Daoy (cell line): ENCODE measurements at places on chromosomes 5 and 9.

DNA sequence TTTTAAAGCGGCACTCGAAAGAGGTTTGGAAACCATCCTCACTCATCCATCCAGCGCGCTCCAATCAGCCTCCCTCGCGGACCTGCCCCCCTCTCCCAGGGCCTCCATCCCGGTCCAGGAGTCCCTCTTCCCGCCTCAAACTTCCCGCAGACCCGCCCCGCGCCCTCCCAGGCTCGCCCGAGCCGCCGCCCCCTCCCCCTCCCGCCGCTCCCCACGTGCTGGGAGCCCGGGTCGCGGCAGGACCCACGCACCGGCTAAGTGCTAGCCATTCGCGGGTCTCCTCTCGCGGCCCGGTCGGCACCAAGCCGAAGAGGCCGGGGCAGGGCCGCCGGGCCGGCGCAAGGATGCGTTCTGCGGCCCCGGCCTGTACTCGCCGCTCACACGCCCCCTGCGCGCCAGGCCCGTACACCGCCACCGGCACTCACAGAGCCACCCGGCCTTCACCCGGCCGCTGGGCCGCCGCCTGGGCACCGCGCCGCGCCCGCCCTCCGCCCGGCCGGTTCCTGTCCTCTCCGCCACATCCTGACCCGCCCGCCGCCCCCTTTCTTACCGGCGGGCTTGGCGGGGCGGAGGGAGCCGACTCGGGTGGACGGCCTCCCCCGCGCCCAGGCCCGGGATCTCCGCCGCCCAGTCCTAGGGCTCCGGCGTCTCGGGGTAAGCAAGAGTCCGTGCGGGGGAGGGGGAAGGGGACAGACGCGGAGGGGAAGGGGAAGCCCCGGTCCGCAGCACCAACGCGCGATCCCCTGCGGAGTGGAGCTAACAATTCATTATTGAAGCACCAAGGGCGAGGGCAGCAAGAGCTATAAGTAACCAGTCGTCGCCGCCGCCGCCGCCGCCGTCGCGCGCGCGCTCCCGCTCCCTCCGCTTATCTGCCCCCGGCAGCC lies 576 bp downstream of the CHD1 start:
- DNase-seq: peak; percentile 74

- DNase-seq: no peak
Observed at GRCh38 chr9:124552273-124552605, 45.0 kb upstream of the NR5A1 start.

GRCh38 chr9:86454701-86455615 lies 100.7 kb upstream of the TUT7 start:
- no peak for DNase-seq

GRCh38 chr5:175654339-175654738 lies 3.5 kb upstream of the HRH2 start:
- DNase-seq: no peak

DNA sequence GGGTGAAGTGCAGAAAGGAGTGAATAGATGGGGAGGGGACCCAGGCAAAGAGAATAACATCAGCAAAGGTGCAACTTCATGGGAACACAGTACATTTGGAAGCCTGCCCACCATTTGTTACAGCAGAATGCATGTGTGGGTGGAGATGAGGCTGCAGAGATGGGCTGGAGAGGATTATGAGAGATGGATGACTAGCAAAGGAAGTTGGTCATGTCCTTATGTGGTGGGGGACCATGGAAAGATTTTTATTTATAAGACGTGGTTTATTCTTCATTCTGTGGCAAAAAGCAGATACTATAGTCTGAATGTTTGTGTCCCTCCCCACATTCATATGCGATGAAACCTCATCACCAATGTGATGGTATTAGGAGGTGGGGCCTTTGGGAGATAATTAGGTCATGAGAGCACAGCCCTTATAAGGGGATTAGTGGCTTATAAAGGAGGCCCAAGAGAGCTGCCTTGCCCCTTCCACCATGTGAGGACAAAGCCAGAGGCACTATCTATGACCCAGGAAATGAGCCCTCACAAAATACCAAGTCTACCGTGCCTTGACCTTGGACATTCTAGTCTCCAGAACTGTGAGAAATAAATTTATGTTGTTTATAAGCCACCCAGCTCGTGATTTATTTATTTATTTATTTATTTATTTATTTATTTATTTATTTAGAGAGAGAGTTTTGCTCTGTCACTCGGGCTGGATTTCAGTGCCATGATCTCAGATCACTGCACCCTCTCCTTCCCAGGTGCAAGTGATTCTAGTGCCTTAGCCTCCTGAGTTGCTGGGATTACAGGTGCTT lies 483.7 kb downstream of the RAB3C start:
- peak; percentile 68 for DNase-seq

DNA sequence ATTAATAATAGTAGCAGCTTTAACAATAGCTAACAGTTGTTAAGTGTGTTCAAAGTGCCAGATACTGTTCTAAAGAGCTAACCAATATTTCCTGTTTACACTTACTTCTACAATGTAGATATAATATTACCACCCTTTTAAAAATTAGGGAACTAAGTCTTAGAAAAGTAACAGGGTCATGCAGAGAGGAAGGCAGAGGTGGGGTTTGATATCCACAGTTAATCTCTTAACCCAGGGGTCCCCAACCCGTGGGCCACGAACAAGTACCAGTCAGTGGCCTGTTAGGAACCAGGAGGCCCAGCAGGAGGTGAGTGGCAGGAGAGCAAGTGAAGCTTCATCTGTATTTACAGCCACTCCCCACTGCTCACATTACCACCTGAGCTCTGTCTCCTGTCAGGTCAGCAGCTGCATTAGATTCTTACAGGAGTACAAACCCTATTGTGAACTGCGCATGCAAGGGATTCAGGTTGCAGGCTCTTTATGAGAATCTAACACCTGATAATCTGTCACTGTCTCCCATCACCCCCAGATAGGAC lies 89.1 kb downstream of the ACTL7B start:
- no peak for DNase-seq

GRCh38 chr5:8520917-8521316 lies 652.0 kb downstream of the MTRR start:
- DNase-seq: no peak

DNA sequence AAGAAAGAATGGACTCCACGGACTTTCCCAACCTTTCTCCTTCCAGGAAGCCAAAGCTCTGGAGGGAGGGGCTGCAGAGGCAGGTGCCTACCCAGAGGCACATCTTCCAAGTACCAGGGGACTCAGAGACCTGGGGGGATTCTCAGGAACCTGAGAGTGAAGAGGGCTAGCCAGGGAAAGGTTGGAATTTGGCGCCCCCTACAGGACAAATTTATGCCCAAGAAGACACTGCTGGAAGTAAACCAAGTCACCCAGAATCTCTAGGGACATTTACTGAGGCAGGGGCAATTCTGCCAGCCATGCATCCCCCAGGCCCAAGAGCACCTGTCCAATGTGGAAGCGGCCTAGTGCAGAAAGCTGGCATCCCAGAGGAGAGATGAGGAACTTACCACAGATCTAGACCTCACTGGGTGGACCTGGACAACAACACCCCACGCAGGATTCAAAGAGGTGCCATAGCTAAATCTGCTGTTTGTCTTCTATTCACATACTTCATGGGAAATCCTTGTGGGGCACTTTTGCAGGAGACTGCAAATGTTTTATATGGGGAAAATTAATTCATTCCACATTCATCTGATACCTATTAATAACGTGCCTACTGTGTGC lies 25.9 kb upstream of the IDNK start:
- peak; percentile 29 for DNase-seq

DNA sequence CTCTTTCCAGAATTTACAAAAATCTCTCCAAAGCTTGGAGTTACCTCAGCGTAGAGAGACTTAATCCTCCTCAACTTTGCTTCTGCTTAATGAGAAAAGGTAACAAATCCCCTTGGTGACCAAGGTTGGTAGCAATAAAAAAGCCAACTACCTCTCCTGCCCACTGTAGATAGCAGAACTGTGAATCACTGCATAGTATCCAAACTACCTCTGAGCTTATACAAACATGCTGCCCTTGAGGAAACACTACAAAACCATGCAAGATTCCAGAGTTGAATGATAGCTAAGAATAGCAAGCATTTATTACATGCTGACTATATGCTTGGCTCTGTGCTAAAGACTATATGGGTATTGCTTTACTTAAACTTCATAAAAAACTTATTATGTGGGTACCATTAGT lies 2.8 kb upstream of the ADAMTS12 start:
- DNase-seq: peak; percentile 54

DNA sequence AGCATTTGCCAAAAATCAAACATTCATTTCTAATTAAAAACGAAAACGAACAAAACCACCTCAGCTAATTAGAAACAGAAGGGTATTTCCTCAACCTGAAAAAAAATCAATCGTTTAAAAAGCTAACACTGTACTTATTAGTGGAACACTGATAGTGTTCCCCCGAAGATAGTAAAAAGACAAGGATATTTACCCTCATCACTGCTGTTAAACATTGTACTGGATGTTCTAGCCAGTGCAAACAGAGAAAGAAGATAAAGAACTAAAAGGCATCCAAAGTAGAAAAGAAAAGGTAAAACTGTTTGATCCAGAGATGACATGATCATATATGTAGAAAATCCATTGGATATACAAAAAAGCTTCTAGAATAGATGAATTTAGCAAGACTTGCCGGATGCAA lies 508.3 kb downstream of the DMRTA1 start:
- no peak for DNase-seq

GRCh38 chr9:77876590-77876989 lies 155.0 kb downstream of the GNAQ start:
- DNase-seq: no peak

- DNase-seq: no peak
Observed at GRCh38 chr5:157372472-157372822, 87.6 kb upstream of the NIPAL4 start.

GRCh38 chr9:32533336-32533735 lies 7.3 kb upstream of the RIGI start:
- DNase-seq: no peak

GRCh38 chr5:112467485-112467884 lies 48.4 kb upstream of the EPB41L4A start:
- DNase-seq: no peak

GRCh38 chr5:130870691-130871090 lies 294.4 kb downstream of the HINT1 start:
- DNase-seq: no peak

DNA sequence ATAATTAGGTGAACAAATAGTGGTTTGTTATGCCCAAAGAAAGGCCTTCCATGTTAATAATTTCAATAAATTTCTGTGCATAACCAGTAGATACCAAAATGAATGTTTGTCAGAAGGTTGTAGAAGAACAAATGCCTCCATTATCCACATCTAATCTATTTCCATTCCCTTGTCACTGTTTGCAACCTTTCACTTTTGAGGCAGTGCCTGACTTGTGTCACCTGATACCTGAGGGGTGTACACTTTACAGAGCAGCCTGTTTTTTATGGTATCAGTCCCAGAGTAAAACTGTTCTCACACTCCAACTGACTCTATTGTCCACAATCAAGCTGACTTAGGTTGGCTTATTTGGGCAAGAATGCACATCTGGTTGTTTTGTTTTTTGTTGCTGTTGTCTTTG lies 40.1 kb downstream of the FREM1 start:
- DNase-seq: no peak
